COLO829 (cell line): ENCODE measurements at places on chromosomes 16 and 17.

- no peak for DNase-seq
These were observed 102.8 kb downstream of the ADAMTS18 start for GRCh38 chr16:77331802-77332586.

- no peak for DNase-seq
These were observed 2287.7 kb downstream of the TP53TG3F start for GRCh38 chr16:35746963-35747657.

- no peak for DNase-seq
These were observed 47.9 kb upstream of the TAOK1 start for GRCh38 chr17:29342158-29342765.

DNA sequence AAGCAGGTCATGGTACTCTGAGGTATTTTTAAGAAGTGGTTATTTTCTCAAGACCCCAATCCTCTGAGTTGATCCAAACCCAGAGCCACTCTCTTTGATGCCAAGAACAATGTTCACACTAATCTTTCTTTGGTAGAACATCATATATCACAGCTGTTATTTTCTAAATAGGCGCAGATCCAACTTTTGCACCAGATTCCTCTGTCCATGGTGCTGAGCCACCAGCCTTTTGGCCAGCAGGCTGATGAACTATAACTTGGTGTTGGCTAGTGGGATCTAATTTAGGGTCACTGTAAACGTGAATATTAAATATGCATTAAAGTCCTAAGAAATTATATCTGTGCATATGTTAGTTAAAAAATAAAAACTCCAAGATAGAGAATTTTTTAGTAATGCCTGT is 7.0 kb upstream of the ZKSCAN2 start:
- no peak for DNase-seq

- DNase-seq, result no peak
These were observed 9.0 kb upstream of the ZFHX3 start for GRCh38 chr16:73056921-73057290.

GRCh38 chr16:19166500-19166899 is 1.5 kb upstream of the SYT17 start:
- no peak for DNase-seq

DNA sequence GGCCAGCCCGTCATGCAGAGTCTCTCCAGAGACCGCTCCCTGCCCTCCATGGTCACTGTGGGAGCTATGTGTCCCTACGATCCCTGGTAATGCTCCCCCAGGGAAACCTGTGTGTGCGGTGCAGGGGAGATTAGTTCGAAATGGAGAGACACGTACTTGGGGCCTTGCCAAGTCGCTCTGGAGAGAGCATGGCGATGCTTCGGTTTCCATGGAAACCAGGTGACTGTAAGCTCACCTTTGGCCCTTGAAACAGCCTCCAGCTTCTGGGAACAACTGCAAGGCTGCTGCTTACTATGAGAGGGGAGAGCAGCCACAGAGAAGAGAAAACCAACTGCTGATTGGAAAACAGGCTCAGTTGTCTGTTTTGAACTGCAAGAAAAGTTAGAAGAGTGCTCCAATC is 879.7 kb upstream of the EEF2KMT start:
- DNase-seq, result no peak

- no peak for DNase-seq
These were observed 8.6 kb downstream of the CEP95 start for GRCh38 chr17:64515419-64515818.

GRCh38 chr16:6861815-6862477 is 470.7 kb upstream of the RBFOX1 start:
- no peak for DNase-seq

- no peak for DNase-seq
These were observed 13.0 kb upstream of the DRG2 start for GRCh38 chr17:18074566-18075272.

DNA sequence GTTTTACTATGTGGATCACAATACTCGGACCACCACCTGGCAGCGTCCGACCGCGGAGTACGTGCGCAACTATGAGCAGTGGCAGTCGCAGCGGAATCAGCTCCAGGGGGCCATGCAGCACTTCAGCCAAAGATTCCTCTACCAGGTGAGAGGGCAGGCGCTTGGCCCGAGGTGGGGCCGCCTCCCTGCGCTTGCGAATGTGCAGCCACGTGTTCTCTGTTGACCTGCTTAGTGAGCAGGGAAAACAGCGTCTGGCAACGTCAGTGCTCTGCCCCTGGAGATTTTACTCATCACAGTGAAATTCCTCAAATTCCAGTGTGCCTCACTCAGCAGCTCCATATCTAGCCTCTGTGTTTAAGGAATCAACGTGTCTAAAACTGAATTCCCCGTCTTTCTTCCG is 33.4 kb upstream of the CLEC18A start:
- DNase-seq, result peak; percentile 26

DNA sequence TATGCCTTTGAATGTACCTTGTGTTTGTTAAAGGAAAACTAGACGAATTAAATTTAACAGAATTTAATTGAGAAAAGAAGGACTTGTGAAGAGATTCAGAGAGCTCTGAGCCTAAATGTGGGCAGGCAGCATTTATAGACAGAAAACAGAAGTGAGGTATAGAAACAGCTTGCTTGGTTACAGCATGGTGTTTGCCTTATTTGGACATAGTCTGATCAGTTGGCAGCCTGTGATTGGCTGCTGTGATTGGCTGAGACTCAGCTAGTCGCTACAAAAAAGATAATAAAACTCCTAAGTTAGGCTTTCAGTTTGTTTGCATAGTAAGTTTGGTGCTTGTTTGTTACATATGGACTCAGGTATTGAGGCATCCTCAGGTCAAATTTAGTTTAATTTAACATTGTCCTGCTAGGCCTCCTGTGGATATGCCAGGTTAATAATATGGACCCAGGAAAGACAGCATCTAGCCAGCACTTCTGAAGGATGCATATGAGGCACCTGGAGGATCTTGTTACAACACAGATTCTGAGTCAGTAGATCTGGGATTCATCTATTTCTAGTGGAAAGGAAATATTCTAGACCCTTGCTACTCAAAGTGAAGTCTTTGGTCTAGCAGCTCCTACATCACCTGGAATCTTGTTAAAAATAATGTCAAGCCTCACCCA is 43.4 kb downstream of the SLFN5 start:
- DNase-seq, result no peak

DNA sequence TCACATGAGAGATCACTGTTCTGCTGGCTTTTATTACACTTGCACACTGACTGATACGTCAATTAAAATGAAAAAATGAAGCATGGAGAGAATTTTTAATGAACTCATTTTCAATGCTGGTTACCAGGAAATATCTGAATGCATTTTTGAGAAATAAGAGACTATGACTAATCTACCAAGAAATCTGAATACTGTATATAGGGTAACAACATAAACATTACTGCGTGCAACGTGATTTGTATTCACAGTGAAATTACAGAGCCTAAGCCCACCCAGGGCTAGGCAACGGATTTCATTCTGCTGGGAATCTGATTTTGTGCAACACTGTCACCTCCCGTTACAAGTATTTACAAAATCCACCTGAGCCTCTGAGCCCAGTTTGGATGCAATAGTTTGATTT is 23.8 kb upstream of the LCMT1 start:
- no peak for DNase-seq

DNA sequence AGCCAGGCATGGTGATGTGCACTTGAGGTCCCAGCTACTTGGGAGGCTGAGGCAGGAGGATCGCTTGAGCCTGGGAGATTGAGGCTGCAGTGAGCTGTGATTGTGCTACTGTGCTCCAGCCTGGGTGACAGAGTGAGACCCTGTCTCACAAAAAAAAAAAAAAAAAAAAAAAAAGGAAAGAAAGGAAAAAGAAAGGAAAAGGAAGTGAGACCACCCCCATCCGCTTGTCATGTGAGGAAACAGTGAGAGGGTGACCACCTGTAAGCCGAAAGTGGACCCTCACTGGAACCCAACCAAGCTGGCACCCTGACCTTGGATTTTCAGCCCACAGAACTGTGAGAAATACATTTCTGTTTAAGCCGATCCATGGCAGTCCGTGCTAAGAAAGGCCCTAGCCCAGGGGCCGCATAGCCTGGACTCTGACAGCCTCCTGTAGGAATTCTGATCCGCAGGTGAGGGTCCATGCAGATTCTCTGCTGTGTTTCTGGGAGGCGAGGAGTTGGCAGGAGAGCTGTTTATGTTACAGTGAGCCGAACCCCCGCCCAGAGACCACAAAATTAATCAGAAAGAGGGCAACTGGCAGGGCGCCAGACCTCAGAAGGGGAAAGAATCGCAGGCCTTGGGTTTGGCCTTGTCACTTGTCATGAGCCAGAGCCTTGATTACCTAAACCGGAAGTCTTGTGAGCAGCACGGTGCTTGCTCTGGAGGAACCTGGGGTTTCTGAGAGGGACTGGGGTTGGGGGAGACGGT is 945 bp downstream of the SGSH start:
- DNase-seq, result peak; percentile 23

DNA sequence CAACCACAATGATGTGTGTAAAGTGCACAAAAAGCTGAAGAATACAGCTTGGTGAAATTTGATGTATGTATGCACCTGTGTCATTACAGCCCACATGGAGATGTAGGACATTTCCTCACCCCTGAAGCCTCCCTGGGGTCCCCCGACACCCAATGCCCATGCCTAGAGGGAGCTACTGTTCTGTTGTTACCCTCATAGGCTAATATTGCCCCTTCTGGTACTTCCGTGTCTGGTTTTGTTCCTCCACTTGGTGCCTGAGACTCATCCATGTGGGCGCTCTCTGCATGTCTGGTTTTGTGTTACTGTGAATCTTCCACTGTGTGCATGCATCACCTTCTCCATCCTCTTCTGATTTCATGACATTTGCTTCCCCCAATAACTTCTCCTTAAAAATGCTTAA is 18.6 kb downstream of the TNFRSF13B start:
- DNase-seq, result no peak

DNA sequence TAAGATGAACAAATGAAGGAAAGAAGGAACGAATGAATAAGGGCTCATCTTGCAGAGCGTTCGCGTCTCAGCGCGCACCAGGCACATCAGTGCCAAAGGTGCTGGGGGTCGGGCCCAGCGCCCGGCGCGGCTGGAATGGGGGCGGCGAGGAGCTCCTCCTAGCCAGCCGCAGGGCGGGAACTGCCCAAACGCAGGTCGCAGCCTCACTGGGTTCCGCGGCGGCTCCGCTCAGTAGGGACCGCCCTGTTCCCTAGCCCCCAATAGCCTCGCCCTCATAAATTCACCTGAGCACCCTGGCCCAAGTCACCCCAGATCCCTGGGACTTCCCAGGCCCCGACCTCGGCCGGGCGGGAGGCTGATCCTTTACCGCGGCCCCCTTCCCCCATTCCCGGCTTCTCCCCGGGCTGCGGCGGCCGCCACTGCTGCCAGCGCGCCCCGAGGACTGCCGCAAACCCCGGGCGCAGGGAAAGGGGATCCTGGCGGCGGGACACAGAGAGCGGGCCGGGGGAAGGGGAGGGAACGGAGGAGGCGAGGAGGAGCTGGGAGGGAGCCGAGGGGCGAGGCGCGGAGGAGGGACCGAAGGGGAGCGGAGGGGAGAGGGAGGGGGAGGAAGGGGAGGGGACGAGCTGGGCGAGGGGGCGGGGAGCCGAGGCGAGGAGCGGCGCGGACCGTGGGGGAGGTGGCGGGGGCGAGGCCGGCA is 377 bp upstream of the CRHR1 start:
- no peak for DNase-seq

- DNase-seq, result no peak
These were observed 20.6 kb downstream of the CYB5B start for GRCh38 chr16:69444873-69445517.

GRCh38 chr17:29433541-29433940 is 43.4 kb downstream of the TAOK1 start:
- no peak for DNase-seq

GRCh38 chr16:80968386-80969113 is 38.1 kb downstream of the CMC2 start:
- no peak for DNase-seq

GRCh38 chr16:965036-965395 is 5.8 kb downstream of the LMF1 start:
- DNase-seq, result no peak

- no peak for DNase-seq
These were observed 586.4 kb downstream of the MAF start for GRCh38 chr16:79013930-79014660.

GRCh38 chr17:71741836-71742235 is 379.0 kb upstream of the SOX9 start:
- DNase-seq, result no peak

GRCh38 chr17:64209356-64209941 is 53.6 kb downstream of the TEX2 start:
- no peak for DNase-seq
